K562 (cell line): ENCODE measurements at places on chromosomes 7 and 10.

- no peaks in the 10 kb centered on the region for H3K36me3 ChIP-seq
- no peaks in the 10 kb centered on the region for H3K4me1 ChIP-seq
- no peak for DNase-seq
- no peak overlapping the region for H3K4me3 ChIP-seq
- H3K27ac ChIP-seq: no peak overlapping the region
Observed at GRCh38 chr7:107242267-107242666, 73.5 kb downstream of the HBP1 start.

- no peaks in the 10 kb centered on the region for H3K4me1 ChIP-seq
- H3K27me3 ChIP-seq: no peaks in the 10 kb centered on the region
- no peak overlapping the region for H3K27ac ChIP-seq
- no peak for DNase-seq
- H3K4me3 ChIP-seq: no peak overlapping the region
- H3K36me3 ChIP-seq: no peaks in the 10 kb centered on the region
Observed at GRCh38 chr10:51606825-51607462, 92.5 kb downstream of the CSTF2T start.

DNA sequence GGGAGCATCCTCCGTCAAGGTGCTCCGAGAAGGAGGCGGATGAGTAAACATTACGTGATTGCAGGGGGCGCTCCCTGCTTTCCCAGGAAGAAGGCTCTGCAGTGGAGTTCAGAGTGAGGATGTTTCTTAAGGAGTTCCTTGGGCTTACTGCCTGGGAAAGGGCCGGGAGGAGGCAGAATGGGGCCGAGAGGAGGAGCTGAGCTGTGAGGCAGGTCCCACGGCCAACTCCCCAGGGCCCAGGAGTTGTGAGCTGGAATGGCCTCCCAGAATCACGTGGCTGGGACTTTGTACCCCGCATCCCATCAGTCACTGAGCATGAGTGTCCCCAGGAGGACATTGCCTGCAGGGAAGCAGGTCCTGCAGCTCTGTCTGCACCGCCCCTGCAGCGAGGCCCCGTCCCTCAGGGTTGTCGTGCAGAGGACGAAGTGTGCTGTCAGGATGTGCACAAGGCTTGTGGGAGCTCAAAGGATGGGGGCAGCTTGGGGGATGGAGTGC, 75.5 kb downstream of the DYNC2I1 start:
- H3K4me1 ChIP-seq: no peaks in the 10 kb centered on the region
- no peaks in the 10 kb centered on the region for H3K27me3 ChIP-seq
- H3K36me3 ChIP-seq: peaks cover 89% of the 10 kb centered on the region
- no peak for DNase-seq
- no peak overlapping the region for H3K27ac ChIP-seq

DNA sequence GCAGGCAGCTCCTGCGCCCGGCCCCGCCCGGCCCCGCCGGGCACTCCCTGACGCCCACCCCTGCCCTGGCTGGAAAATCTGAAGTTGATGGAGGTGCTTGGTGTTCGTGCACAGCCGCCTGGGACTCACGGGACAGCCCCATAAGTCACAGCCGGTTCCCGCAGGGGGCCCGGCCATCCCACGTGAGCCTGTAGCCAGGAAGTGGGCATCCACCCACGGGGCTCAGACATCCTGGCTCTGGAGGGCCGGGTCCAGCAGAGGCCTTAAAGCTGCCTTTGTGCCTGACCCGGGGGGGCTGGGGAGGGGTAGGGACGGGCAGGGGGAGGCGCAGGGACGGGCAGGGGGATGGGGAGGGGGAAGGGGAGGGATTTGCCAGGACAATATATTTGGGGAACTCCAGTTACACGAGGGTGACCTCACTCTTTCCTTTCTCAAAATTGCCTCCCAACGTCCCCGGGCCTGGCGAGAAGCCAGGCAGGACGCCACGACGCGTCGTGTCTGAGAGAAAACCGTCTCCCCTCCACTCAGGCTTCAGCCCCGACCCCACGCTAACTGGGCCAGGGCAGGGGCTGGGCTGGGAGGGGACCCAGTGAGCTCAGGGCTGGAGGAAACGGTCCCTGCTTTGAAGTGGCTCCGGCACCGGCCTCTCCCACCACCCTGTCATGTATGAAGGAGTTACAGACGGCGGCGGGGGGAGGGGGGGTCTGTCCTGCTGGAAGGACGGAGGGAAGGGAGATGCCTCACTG, 82.1 kb upstream of the PDGFA start:
- H3K4me1 ChIP-seq: peaks cover 47% of the 10 kb centered on the region
- H3K36me3 ChIP-seq: peaks cover 16% of the 10 kb centered on the region
- H3K27ac ChIP-seq: peak overlapping the region; percentile 100

GRCh38 chr7:107025449-107026103, 18.9 kb upstream of the PRKAR2B start:
- no peaks in the 10 kb centered on the region for H3K36me3 ChIP-seq
- H3K4me3 ChIP-seq: no peak overlapping the region
- DNase-seq: peak; percentile 63
- H3K4me1 ChIP-seq: peaks cover 40% of the 10 kb centered on the region
- H3K27me3 ChIP-seq: no peaks in the 10 kb centered on the region

GRCh38 chr10:68364101-68364886, 31.6 kb upstream of the PBLD start:
- H3K27ac ChIP-seq: no peak overlapping the region
- H3K4me3 ChIP-seq: no peak overlapping the region
- no peak for DNase-seq
- H3K27me3 ChIP-seq: no peaks in the 10 kb centered on the region

GRCh38 chr7:17965603-17966002, 25.3 kb upstream of the SNX13 start:
- H3K4me3 ChIP-seq: no peak overlapping the region
- no peaks in the 10 kb centered on the region for H3K4me1 ChIP-seq
- no peak for DNase-seq
- H3K36me3 ChIP-seq: no peaks in the 10 kb centered on the region

DNA sequence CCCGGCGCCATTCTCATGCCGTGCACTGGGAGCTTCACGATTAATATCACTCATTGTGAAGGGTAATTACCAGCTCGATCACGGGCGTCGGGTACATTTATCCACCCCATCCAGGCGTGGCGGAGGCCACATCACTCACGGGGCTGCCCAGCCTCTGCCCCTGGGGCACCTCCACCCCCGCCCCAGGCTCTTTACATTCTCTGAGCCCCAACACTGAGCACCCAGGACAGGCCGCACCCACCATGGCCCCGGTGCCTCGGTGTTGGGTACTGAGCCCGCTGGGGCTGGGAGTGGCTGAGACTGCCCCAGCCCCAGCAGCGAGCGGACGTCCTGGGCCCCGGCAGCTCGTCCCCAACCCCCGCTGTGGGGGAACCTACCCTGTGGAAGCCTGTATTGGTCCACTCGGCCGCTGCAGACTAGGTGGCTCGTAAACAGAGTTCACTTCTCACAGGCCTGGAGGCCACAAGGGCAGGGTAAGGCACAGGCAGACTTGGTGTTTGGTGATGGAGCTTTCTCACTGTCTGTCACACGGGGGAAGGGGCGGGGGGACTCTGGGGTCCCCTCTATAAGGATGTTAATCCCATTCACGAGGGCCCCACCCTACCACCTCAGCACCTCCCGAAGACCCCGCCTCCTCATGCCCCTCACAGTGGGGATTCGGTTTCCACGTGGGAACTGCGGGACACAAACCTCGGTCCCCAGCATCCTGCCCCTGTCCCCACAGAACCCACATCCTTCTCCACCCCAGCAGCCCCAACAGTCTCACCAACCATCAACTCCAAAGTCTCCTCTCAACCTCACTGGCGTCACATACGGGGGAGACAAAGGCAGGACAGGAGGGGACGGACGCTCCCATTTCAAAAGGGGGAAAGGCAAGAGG, 184.1 kb downstream of the ELFN1 start:
- H3K36me3 ChIP-seq: peaks cover 41% of the 10 kb centered on the region
- H3K27ac ChIP-seq: peak overlapping the region; percentile 89
- H3K27me3 ChIP-seq: no peaks in the 10 kb centered on the region
- H3K4me3 ChIP-seq: peak overlapping the region; percentile 56
- no peak for DNase-seq
- H3K4me1 ChIP-seq: peaks cover 100% of the 10 kb centered on the region

- peaks cover 82% of the 10 kb centered on the region; the same call in 2 of the 3 replicates for H3K36me3 ChIP-seq
- H3K4me1 ChIP-seq: peaks cover 5% of the 10 kb centered on the region
- no peak for DNase-seq
- no peaks in the 10 kb centered on the region for H3K27me3 ChIP-seq
- H3K27ac ChIP-seq: no peak overlapping the region
- no peak overlapping the region for H3K4me3 ChIP-seq
Observed at GRCh38 chr10:70722820-70723424, 50.6 kb downstream of the ADAMTS14 start.

- no peak overlapping the region for H3K27ac ChIP-seq
- H3K36me3 ChIP-seq: no peaks in the 10 kb centered on the region
- no peaks in the 10 kb centered on the region for H3K4me1 ChIP-seq
- H3K27me3 ChIP-seq: no peaks in the 10 kb centered on the region
Observed at GRCh38 chr10:110048781-110049180, 41.0 kb downstream of the ADD3 start.

DNA sequence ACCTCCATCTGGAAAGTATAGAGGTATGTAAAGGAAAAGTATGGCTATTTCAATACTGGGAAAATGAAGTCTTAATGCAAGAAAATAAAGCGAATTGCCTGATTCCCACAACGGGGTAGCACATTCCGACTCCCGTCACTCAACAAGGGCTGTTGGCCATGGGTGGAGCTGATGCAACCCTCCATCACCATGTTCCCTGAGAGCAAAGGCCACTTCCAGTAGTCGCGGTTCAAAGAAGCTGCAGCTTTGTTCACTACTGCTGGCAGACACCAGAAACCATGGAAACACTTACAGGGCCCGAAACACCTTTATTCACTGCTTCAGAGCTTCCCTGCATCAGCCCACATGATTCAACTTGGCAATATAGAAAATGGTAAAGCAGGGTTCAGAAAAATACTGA, 44.0 kb downstream of the TMEM26 start:
- no peaks in the 10 kb centered on the region for H3K27me3 ChIP-seq
- no peak for DNase-seq
- no peaks in the 10 kb centered on the region for H3K36me3 ChIP-seq
- no peak overlapping the region for H3K27ac ChIP-seq
- H3K4me1 ChIP-seq: no peaks in the 10 kb centered on the region
